ENCODE measurements at places on chromosomes 16 and 17.
A peak's percentile ranks its signal among the peaks of the same experiment; 100 is the strongest.

DNA sequence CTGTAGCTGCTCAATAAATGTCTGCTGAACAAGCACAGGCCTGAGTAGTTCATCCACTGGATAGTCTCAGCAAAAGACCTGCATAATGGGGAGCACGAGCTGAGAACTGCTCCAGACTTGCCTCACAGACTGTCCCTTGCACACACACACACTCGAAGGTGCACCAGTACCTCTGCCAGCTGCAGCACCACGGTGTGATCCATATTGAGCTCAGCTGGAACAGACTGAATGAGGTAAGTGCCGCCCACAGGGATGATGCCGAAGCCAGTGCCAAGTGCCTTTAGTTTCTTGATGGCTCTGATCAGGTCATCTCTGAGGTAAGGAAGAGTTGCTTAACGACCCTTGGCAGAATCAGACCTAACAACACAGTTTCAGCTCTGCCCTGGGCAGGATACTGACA lies 11.6 kb downstream of the SNF8 start:
- no peak for DNase-seq

DNA sequence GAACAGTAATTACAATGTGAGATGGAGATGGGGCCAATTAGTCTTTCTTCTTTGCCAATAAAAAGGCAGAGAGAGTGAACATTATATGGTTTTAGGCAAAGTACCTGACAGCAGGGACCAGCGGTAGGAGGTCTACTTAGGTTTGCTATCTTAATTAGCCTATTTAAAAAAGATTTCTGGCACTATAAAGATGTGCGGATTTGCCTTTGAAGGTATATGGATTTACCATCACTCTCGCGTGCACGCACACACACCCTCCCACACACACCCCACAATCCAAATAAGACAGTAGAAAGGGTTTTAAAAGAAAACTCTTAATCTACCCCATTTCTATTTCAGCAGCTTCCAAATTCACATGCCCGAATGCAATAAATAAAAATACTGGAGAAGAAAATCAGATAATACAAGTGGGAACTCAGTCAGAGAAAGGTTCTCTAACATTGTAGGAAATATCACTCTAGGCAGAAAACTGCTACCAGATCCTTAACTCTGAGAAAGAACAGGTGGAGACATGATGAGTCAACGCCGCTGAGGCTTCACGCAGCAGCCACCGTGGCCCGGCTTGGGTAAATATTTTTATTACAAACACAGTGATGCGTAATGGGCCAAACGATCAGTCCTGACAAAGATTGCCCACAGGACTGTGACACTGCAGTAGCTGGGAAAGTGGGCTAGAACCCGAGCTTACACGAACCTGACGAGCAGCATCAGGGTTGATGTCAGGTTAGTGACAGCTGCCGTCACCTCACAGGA lies 66.6 kb upstream of the AXIN2 start:
- DNase-seq = peak; percentile 100

DNA sequence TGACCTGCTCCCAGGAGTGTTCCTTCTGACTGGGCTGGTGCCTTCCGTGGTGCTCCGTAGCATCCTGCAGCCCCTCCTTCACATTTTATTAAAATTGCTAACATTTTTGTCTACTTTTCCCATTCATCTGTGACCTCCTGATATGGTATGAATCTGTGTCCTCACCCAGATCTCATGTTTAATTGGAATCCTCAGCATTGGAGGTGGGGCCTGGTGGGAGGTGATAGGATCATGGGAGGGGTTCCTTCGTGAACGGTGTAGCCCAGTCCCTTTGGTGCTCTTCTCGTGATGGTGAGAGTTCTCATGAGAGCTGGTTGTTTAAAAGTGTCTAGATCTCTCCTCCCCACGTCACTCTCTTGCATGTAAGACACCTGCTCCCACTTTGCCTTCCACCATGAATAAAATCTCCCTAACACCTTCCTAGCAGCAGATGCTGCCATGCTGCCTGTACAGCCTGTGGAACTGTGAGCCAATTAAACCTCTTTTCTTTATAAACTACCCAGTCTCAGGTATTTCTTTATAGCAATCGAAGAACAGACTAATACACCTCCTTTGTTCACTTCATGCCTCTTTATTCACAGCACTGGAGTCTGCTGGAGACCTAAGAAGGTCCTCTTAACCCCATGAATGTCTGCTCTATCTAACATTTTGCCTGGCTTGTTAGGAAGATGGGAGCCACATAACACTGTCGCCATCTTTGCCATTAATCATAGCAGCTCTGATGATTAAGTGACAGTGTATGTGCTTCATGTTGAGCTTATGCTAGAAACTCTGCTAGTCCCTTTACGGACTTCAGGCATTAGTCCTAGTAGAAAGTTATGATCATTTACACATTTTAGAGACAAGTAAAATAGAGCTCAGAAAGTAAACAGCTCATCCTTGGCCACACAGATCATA lies 377.7 kb upstream of the MAF start:
- DNase-seq = no peak

DNA sequence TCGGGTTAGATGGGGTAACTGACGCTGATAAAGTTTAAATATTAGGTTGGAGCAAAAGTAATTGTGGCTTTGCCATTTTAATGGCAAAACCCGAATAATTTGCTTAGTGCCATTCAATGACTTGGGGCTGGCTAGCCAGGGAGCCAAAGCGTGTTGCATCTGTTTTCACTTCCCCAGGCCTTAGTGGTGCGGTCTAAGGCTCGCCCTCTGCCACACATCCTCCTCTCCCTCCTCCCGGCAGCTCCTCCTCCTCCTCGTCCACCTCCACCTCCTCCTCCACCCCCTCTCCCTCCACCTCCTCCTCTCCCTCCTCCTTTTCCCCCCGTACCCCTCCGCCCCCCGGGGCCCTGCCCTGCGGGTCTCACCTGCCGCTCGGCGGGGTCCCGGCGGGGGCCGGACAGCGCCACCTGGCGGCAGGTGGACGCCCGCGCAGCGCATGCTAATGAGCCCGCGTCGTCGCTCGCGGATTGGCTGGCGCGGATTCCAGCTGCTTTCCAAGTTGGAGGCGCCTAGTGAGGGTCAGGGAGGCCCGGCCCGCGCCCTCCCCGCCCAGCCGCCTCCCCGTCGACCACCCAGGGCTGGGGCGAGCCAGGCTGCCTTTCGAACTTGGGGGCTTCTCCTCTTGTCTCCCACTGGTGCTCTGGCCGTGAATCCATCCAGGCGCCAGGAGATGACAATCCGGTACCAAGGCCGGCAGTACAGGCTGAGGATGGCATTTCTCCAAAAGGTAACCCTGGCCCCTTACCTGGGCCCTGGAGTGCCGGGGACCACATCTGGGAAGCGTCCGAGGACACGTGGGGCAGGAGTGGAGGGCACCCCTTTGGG lies 36.6 kb upstream of the RGS9 start:
- peak; percentile 85 for DNase-seq

DNA sequence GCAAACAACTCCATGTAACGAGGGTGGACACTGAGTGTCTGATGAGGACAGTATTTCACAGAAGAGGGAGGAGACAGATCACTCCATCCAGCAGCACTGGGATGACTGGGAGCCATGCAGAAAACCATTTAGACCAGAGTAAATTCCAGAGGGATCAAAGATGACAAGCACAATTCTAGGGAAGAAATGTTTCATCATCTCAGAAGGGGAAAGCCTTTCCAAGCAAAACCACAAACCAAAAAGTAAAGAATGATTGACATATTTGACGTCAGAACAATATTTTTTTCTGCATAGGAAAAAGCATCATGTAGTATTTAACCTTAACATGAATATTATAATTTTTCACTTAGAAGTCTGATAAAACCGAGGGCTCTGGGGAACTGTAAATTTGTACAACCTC lies 4.8 kb downstream of the DNASE1 start:
- DNase-seq = no peak

DNA sequence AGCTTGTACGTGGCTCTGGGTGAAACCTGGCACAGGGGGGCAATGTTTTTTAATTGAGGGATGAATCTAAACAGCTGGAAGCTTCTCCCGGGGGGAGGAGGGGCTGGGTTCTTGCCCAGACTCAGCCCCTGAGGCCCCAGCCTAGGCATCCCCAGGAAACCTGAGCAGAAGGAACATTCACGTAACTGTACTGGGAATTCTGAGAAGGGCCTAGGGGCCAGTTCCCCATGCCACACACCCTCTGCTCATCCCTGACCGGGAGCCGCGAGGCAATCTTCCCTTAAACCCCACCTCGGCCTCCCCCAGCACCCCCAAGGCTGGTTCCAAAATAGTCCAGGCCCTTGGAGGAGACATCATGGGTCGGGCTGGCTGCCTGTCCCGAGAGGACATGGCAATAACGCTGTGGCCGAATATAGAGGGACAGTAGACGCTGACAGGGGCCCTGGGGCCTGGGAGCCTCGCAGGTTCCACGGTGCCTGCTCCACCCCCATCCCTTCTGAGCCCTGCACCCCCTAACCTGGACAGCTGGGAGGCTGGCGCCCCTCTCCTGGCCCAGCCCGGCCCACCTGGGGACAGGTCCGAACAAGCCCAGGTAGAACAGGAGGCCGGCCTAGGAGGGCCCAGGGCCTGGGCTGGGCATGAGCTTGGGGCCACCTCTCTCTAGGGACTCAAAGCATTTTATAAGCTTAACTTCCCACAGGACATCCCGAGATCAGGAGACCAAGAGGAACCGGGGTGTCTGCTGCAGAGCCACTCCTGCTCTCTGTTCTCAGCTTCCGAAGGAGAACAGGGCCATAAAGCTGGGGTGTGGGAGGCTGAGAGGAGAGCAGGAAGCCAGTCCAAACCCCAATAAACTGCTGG lies 83.2 kb upstream of the TOB1 start:
- DNase-seq = no peak

- DNase-seq = no peak
Observed at GRCh38 chr17:77915594-77916021, 42.9 kb upstream of the TNRC6C start.

- DNase-seq = no peak
Observed at GRCh38 chr16:58047557-58048348, 22.2 kb downstream of the MMP15 start.
